ENCODE measurements at places on chromosomes 16 and 17.
A peak's percentile ranks its signal among the peaks of the same experiment; 100 is the strongest.

DNA sequence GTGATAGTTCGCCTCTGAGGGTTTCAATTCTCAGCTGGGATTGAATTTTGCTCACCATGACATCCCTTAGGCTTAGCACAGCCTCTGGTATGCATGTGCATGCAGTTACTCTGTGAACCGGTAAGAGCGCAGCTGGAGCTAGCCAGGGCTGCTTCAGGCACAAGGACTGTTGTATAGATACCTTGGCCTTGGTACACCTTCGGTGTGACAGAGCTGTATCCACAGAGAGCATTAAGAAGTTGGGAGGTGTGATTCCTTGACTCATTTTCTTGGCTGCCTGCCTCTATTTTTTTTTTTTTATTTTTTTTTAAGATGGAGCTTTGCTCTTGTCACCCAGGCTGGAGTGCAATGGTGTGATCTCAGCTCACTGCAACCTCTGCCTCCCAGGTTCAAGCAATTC is 2.2 kb upstream of the NUTF2 start:
- DNase-seq: no peak

GRCh38 chr16:2717383-2718263 is 2.4 kb downstream of the PRSS27 start:
- no peak for DNase-seq

DNA sequence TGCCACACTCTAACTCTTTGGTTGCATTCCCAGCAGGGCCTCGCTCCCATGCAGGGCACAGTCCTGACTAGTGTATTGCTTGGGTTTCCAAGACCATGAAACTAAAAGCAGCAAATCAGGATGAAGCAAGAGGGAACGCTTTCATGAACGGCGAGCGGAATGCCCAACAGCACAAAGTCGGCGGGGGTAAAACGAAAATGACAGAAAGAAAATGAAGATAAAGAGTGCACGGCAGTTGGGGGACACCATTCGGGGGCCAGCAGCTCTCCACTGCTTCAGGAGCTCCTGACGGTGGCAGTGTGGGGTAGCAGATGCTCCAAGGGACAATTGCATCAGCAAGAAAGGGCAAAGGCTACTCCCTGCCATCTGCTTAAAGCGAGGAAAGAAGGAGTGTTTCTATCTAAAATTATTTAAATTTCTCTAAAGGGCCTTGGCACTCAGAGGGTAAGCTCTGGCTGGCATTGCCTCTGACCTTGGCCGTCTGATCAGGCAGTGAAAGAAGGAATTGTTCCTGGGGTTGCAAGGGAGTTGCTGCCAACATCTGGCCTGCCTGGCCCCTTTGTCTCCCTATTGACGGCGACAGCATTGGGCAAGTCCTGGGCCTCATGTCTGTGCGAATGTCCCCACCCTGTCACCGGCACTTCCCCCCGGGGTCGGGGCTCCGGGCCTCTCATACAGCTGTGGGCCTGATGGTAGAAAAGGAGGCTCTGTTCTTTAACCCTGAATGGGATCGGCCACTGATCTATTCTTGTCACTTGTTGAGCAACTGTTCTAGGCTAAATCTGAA is 138.2 kb downstream of the CMIP start:
- DNase-seq: peak; percentile 40

DNA sequence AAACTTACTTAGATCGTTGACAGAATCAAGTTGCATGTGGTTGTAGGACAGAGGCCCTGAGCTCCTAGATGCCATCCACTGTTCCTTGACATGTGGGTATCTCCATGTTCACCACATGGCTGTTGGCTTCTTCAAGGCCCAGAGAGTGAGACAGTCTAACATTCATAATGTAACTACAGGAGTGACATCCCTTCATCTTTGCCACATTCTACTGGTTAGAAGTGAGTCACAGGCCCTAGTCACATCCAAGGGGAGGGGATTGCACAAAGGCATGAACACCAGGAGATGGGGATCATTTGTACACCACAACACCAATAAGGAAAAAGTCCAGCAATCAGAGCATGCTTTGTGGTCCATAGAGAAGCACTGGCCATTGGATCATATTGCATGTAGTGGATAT is 56.6 kb downstream of the WSCD1 start:
- no peak for DNase-seq

GRCh38 chr16:66973716-66974115 is 12.7 kb downstream of the CES3 start:
- no peak for DNase-seq

- DNase-seq: no peak
These were observed 231.4 kb downstream of the SNX29 start for GRCh38 chr16:12207939-12208338.

GRCh38 chr17:35725802-35726126 is 5.7 kb upstream of the RASL10B start:
- DNase-seq: no peak

DNA sequence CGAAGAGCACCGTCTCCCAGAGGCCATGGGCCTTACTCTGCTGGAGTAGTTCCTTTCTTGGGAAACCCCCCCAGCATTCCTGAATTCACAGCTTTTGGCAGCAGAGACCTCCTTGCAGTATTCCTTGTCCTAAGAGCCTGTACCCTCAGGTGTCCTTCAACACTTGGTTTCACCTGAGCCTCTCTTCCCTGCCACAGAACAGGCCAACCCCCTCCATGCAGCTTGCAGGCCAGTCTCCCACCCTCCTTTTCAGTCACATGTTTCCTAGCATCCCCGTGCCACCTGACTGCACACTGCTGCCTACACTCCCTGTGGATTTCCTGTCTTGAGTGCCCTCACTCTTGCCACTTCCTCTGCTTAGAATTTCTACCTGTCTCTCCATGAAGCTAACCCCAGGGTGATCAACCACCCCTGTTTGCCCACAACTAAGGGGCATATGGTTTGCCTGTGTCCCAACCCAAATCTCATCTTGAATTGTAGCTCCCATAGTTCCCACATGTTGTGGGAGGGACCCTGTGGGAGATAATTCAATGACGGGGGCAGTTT is 65.5 kb downstream of the DYNLRB2 start:
- DNase-seq: no peak

DNA sequence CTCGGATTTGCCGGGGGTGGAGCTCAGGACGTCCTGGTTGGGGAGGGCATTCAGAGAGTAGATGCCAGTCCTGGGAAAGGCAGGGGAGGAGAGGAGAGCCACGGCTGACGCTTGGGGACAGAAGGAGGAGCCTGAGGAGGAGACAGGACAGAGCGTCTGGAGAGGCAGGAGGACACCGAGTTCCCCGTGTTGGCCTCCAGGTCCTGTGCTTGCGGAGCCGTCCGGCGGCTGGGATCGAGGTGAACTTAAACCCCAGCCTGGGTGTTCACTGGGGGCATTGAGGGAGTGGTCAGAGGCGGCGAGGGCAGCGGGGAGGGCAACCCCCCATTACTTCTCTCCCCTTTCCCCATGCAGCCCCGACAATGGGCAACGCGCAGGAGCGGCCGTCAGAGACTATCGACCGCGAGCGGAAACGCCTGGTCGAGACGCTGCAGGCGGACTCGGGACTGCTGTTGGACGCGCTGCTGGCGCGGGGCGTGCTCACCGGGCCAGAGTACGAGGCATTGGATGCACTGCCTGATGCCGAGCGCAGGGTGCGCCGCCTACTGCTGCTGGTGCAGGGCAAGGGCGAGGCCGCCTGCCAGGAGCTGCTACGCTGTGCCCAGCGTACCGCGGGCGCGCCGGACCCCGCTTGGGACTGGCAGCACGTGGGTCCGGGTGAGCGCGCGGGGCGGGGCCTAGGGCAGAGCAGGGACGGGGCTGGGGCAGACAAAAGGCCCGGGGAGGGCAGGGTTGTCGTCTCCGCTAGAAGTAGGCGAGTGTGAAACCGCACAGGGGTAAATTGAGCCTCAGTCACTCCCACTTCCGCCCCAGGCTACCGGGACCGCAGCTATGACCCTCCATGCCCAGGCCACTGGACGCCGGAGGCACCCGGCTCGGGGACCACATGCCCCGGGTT is 3.7 kb downstream of the NOL3 start:
- peak; percentile 85 for DNase-seq

GRCh38 chr16:79286646-79287423 is 313.7 kb downstream of the MAF start:
- no peak for DNase-seq

GRCh38 chr16:2527071-2527783 is 4.0 kb downstream of the CEMP1 start:
- no peak for DNase-seq

DNA sequence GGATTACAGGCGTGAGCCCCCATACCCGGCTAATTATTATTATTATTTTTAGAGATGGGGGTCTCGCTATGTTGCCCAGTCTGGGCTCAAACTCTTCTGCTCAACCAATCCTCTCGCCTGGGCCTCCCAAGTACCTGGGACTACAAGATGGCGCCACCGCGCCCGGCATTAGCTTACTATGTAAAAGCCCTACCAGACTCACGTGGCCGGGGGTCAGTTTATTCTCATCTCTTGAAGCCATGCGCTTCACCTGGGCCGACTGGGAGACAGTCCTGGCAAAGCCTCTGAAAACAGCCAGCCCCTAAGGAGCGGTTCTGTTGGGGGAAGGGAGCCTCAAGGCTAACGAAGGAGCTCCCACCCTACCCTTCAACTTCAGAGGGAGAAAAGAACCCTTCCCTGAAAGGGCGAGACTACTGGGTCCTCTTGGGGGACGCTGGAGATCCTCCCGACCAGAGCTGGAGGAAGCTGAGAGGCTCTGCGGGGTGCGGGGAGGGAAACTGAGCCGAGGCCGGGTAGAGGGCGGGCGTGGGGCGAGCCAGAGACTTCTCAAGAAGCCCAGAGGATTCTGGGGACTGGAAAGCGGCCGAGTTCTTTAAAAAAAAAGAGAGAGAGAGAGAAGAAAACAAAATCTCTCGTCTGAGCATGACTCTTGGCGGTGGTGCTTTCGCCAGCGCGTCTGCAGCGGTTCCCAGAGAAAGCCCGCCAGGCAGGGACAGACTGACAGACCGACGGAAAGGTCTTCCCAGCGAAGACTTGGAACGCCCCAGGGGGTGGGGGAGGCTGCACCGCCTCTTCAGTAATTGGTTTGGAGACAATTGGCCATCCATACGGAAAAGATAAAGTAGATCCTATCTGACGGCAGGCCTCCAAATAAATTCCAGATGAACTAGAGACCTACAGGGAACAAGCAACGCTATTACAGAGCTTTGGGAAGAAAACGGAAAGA is 5.6 kb upstream of the TUBG2 start:
- DNase-seq: peak; percentile 37

- no peak for DNase-seq
These were observed 49.0 kb downstream of the RBFOX1 start for GRCh38 chr16:7381671-7382070.

DNA sequence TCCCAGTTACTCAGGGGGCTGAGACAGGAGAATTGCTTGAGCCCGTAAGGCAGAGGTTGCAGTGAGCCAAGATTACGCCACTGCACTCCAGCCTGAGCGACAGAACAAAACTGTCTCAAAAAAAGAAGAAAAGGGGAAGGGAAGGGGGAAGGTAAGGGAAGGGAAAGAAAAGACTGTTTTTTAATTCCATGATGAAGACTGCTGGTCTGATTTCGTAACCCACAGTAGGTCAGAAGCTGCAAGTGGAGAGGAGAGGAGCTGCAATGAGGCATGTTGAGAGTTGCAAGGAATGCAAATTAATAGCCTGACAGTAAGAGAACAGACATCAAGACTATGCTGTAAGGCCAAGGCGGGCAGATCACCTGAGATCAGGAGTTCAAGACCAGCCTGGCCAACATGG is 33.3 kb downstream of the HELZ start:
- DNase-seq: no peak

- no peak for DNase-seq
These were observed 18.2 kb downstream of the DNAH17 start for GRCh38 chr17:78558989-78559388.

- DNase-seq: no peak
These were observed 911.6 kb upstream of the EEF2KMT start for GRCh38 chr16:6009151-6009550.

GRCh38 chr17:17780922-17781590 is 55.7 kb downstream of the SREBF1 start:
- peak; percentile 44 for DNase-seq

GRCh38 chr17:64392300-64392699 is 1.6 kb upstream of the PECAM1 start:
- DNase-seq: no peak

GRCh38 chr17:50683434-50684287 is 24.1 kb downstream of the ANKRD40 start:
- no peak for DNase-seq

GRCh38 chr16:10181196-10182162 is 749 bp downstream of the GRIN2A start:
- DNase-seq: peak; percentile 11

DNA sequence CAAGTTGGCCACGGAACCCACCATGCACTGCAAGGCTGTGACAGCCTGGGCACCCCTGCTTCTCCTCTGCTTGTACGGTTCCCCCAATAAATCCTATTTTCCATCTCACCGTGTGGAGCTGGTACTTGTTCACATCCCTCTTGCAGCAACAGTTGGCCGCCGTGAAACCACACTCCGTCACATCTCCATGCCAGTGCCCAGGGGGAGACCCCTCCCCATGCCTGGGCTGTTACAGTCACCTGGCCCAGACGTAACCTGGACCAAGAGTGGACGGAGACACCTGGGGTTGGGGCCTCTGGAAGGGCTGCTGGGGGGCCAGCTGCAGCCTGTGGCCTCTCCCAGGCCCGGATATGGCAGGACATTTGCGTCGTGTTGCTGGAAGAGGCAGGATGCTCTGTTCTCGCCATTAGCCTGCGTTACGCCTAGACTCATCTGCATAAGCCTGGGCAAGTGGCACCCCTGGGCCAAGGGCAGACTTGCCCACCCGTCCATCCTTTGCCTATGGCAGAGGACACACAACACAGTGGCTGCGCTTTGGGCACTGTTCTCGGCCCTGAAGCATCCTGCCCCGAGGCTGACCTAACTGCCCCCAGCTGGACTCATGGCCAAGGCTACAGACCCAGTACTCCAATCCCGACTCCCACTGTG is 14.2 kb upstream of the KREMEN2 start:
- DNase-seq: no peak

GRCh38 chr16:66950971-66951790 is 9.9 kb upstream of the CES3 start:
- no peak for DNase-seq

DNA sequence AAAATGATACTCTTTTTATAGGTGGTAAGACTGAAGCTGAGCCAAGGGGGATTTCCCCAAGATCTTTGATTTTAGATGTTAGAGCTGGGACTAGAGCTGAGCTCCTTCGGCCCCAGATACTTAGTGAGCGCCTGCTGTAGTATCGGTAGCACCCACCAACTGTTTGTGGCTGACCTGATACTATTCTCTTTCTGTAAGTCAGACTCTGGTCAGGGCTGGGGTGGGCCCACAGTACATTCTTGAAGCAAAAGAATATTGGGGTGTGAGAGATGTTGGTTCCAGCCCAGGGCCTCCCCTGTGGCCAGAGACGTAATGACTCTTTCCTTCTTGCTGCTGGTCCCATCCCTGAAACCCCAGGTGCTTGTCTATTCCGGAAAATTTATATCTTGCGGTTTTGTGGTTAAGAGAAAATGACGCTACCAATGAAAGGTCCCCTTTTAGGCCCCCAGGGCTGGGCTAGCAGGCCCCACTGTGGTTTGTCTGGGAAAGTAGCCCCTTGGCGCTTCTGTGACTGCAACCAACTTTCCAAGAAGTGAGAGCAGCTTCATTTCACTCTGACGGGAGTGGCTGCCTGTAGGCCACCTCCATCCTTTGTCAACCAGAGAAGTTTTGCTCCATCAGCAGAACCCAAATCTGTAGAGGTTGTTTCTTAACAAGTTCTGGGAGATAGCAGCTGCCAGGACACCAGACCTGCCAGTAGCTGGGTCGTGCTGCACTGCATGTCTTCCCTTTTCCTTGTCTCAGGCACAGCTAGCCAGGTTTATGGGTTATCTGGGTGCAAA is 86.4 kb upstream of the LGALS9 start:
- DNase-seq: no peak

Data from caudate nucleus (tissue), 63 donors.